ENCODE measurements at places on chromosomes 6 and 20.
A peak's percentile ranks its signal among the peaks of the same experiment; 100 is the strongest.

GRCh38 chr6:32375739-32376529 lies 4.2 kb upstream of the TSBP1 start:
- peaks cover 1% of the 10 kb centered on the region for H3K27me3 ChIP-seq
- H3K36me3 ChIP-seq = no peaks in the 10 kb centered on the region
- ATAC-seq = no peak
- no peak overlapping the region for H3K4me3 ChIP-seq
- H3K27ac ChIP-seq = peak overlapping the region; percentile 58
- peaks cover 18% of the 10 kb centered on the region for H3K4me1 ChIP-seq

DNA sequence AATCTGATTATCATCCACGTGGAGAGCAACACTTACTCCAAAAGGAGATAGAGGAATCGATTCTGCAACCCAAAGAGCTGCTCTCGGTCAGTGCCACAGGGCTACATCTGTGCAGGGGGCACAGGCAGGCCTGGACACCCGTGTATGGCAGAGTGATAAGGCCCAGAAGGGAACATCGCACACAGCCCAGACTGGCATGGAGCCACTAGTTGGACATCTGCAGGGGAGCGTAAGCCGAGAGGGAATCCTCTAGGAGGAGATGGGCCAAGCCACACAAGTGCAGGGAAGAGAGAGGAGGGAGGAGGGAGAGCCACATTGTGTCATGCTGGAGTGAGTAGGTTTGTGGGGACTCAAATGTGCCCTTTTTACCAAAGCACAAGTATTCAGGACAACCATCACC lies 50.4 kb upstream of the ENTPD6 start:
- peaks cover 8% of the 10 kb centered on the region for H3K4me1 ChIP-seq
- peak; percentile 21 for ATAC-seq
- H3K4me3 ChIP-seq = no peak overlapping the region
- no peak overlapping the region for H3K27ac ChIP-seq
- H3K36me3 ChIP-seq = no peaks in the 10 kb centered on the region

GRCh38 chr6:4554645-4555044 lies 221.6 kb upstream of the CDYL start:
- peaks cover 10% of the 10 kb centered on the region for H3K4me1 ChIP-seq
- H3K27me3 ChIP-seq = peaks cover 48% of the 10 kb centered on the region
- H3K4me3 ChIP-seq = no peak overlapping the region
- ATAC-seq = no peak
- no peak overlapping the region for H3K27ac ChIP-seq

- peaks cover under 1% of the 10 kb centered on the region for H3K4me1 ChIP-seq
- H3K4me3 ChIP-seq = no peak overlapping the region
- no peaks in the 10 kb centered on the region for H3K36me3 ChIP-seq
- ATAC-seq = no peak
- no peak overlapping the region for H3K27ac ChIP-seq
- H3K27me3 ChIP-seq = peaks cover 22% of the 10 kb centered on the region
Observed at GRCh38 chr6:36833182-36833789, 6.0 kb downstream of the CPNE5 start.

- ATAC-seq = peak; percentile 69
- H3K36me3 ChIP-seq = peaks cover 5% of the 10 kb centered on the region
- H3K4me3 ChIP-seq = no peak overlapping the region
Observed at GRCh38 chr20:50385733-50386640, 124.2 kb upstream of the PTPN1 start.

Measured in stimulated activated memory B cell treated with anti-CD40 and anti-IgM and Interleukin-4, amounts not matched to agents 10 μg/mL and 1 μg/mL and 100 μg/mL, for 72 hours (primary cell).